ENCODE measurements at places on chromosomes 4 and X.

DNA sequence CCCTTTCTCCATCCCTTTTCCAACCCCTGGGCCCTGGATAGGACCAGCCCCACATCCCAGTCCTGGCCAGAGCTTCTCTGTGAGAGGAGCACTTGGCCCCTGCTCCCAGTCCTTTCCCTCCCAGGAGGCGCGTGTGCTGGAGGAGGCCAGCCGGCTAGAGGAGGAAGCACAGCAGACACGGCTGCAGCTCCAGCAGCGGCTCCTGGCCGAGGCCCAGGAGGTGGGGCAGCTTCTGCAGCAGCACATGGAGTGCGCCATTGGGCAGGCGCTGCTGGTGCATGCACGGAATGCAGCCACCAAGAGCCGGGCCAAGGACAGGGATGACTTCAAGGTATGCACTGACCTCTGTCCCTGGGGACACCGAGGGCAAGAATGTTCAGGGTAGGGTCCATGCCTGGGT lies 87.5 kb downstream of the EVC start:
- DNase-seq = no peak

- DNase-seq = no peak
These were observed 646.5 kb upstream of the ACTRT1 start for GRCh38 chrX:128698573-128699181.

DNA sequence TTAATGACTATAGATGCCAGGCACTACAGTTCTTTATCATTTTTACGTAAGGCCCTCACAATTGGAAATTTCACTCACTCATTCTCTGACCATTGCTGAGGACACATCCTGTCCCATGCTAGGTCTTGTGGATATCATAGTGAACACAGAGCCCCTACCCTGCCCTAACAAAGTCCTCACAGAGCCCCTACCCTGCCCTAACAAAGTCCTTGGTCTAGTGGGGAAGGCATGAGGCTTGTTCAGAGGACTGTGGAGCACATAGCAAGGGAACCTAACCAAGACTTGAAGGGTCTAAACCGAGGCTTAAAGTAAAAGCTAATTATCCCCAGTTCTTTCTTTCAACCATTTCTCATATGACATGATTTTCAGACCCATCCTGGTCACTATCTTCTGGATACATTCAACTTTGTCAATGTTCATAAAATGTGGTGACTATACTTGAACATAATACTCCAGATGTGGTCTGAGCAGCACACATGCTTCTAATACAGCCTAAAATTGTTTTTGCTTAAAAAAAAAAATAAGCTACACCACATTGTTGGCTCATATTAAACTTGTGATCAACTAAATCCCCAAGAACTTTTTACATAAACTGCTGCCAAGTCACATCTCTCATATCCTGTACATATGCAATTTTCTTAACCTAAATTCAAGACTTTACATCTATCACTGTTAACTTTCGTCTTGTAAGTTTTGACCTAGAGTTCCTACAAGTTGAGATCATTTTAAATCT lies 77.0 kb downstream of the GPC3 start:
- no peak for DNase-seq

DNA sequence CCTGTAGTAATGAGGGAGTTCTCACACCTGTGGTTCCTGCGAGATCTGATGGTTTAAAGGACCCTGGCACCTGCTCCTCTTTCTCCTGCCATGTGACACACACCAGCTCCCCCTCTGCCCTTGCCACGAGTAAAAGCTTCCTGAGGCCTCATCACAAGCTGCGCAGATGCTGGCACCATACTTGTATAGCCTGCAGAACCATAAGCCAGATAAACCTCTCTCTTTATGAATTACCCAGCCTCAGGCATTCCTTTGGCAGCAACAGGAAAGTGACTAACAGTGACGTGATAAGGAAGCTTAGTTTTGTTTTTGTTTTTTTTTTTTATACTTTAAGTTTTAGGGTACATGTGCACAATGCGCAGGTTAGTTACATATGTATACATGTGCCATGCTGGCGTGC lies 130.9 kb downstream of the AFAP1 start:
- no peak for DNase-seq

GRCh38 chr4:87038837-87039615 lies 104.2 kb downstream of the AFF1 start:
- DNase-seq = no peak

GRCh38 chr4:85740431-85740861 lies 265.5 kb downstream of the ARHGAP24 start:
- no peak for DNase-seq

GRCh38 chrX:70168238-70169188 lies 8.8 kb upstream of the DGAT2L6 start:
- DNase-seq = no peak

GRCh38 chr4:22482250-22483127 lies 33.4 kb downstream of the ADGRA3 start:
- DNase-seq = no peak

DNA sequence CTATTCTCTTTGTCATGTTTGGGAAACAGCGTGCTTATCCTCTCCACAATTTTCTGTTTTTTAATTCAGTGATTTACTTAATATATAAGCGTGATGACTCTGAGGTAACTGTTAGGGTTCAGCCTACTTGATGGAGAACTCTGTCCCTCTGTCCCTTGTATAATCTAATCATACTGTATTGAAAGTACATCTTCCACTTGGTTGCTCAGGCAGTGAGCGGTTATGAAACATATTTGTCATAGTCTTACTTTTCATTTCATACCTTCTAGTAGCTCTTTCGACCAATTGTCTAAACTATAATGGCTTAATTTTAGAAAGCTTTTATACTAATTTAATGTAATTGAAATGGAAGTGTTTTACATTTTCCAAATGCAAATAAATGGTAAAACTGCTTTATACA lies 469.0 kb downstream of the TLL1 start:
- DNase-seq = no peak

DNA sequence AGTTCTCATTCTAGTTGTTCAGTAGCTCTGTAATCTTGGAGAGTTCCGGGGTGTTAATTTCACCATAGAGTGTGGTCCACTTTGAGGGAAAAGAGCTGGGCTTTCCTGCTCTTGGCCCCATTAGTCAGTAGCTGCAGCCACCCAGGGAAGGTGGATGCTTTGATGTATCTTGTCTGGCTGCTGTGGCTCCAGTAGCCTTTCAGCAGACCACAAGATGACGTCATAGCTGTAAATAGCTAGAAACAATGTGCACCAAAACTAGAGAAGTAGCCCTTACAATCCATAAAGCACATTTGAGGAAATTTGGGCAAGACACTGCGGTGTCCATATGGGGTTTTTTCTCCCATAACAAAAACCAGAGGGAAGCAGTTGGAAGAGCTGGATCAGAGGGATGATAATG lies 32.9 kb upstream of the PRPS2 start:
- no peak for DNase-seq

GRCh38 chr4:140326395-140326993 lies 47.0 kb upstream of the SCOC start:
- no peak for DNase-seq

DNA sequence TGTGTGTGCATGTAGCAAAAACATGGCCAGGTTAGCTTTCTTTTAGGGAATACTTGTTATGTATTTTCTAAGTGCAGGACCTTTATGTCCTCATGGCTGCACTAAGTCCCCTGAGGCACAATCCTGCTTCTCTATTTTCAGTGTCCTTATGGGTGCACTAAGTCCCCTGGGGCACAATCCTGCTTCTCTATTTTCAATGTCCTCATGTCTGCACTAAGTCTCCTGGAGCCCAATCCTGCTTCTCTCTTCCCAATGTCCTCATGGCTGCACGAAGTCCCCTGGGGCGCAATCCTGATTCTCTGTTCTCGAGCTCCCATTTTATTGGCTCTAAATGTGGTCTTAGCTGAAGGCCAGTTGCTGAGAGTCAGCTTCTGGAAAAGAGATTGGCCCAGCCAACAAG lies 49.7 kb upstream of the GPRIN3 start:
- DNase-seq = no peak

DNA sequence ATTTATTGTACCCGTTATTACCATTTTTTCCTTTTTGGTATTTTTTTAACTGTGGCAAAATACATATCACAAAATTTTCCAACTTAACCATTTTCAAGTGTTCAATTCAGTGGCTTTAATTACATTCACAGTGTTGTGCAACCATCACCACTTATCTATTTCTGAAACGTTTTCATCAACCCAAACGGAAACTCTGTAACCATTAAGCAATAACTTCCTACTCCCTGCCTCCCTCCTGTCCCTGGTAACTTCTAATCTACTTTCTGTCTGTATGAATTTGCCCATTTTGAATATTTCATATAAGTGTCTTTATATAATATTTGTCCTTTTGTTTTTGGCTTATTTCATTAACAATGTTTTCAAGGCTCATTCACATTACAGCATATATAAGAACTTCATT lies 57.4 kb upstream of the MSN start:
- DNase-seq = no peak

DNA sequence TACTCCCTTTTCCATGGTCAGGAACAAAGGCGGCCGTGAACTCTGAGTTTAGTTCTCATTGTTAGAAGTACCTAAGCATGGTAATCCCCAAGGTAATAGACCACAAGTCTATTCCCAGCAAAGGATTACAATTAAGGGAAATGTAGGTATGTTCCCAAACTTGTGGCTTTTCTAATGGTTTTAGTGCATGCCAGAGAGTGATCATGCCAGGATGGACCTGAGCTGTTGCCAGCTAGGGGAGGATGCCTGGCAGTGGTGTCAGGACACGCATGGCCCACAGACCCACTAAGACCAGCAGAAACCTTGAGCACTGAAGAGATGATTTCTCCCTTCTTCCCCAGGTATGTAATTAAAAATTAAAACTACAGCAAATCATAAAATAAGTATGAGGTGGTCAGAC lies 60.8 kb downstream of the COQ2 start:
- no peak for DNase-seq

GRCh38 chrX:136468391-136469103 lies 19.2 kb upstream of the BRS3 start:
- no peak for DNase-seq

DNA sequence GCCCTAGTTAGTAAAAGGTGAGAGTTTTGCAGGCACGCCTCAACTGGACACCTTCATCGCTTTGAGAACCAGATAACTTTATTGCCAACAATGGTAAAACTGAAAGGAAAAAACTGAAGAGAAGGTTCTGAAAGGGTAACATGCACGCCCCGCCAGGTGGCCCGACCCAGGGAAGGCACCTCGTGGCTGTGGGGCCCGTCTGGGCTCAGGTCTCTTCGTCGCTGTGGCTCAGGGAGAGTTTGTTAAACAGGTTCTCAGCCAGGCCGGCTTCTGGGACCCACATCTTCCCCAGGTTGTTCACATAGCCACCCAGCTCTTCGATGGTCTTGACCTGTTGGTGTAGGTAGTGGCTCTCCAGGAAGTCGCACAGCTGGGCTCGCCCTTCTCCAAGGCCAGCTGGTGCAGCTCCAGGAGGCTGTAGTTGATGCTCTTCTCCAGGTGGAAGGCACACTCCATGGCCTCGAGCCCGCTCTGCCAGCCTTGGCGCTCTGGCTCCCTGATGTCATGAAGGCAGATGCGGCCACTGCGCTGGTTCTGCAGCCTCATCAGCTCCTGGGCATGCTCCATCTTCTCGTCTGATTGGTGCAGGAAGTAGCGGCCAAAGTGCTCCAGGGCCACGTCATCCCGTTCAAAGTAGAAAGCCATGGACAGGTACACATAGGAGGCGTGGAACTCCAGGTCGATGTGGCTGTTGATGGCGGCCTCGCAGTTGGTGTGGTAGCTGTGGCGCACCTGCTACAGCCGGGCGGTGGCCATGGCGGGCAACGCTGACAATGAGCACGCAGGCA lies 69.7 kb downstream of the FAM47C start:
- DNase-seq = no peak

Data from stimulated activated CD8-positive, alpha-beta memory T cell treated with anti-CD3 and anti-CD28 coated beads, Interleukin-7, amount 100 ng/mL, for 4 hours (primary cell).